ENCODE measurements at places on chromosomes 16 and 17.

DNA sequence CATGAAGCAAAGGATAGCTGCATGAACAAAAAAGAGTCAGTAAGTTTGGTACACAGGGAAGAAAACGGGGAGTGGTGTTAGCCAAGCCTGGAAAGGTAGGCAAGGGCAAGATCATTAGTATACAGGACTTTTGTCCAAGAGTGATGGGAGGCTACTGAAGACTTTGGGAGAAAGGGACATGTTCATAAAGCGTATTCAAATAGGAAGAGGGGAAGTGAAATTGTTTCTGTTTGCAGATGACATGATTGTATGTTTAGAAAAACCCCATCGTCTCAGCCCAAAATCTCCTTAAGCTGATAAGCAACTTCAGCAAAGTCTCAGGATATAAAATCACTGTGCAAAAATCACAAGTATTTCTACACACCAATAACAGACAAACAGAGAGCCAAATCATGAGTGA lies 19.4 kb downstream of the CDYL2 start:
- no peak for DNase-seq

DNA sequence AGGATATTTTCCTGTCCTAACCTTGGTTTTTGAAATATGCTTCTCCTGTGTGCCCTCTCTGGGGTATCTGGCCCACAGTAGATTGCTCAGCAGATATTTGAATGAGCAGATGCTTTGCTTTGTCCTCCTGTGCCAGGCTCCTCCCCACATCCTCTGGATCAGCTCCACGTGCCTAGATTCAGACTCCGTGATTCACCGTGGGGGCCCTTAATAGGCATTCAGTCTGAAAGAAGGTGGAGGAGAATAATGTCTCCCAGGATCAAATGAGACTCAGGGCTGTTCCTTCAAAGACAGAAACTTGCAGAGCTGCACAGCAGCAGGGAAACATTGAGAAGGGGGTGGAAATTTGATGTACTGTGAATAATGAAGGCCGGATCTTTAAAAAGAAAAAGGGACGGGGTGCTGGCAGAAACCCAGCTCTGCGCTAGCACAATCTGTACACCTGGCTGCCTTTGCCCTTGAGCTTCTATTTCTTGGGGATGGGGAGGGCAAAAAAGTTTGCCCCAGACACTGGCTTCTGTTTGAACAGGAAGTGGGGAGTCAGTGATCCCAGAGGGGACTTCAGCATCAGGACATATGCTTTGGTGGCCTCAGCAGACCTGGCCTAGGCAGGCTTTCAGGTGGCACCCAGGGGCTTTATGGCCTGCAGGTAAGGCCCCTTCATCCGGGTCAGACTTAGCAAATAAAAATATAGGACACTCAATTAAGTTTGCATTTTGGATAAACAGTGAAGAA lies 15.9 kb upstream of the SLC12A3 start:
- no peak for DNase-seq

DNA sequence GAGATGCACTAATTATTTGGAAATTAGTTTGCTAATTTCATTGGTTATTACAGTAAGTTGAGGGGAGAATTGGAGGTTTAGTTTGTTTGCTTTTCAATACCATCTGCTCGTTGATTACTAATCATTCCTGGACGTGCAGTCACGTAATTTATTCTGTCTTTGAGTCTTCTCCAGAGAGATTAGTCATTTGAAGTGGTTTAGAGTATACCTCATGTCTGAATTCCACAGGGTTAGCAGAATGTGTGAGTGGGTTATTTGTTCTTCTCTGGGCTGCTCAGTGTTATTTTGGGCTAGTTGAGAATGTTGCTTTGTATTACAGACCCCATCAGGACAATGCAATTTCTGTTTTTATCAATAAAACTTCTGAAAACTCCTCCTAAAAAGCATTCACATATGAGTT lies 265.0 kb downstream of the RBFOX1 start:
- no peak for DNase-seq

DNA sequence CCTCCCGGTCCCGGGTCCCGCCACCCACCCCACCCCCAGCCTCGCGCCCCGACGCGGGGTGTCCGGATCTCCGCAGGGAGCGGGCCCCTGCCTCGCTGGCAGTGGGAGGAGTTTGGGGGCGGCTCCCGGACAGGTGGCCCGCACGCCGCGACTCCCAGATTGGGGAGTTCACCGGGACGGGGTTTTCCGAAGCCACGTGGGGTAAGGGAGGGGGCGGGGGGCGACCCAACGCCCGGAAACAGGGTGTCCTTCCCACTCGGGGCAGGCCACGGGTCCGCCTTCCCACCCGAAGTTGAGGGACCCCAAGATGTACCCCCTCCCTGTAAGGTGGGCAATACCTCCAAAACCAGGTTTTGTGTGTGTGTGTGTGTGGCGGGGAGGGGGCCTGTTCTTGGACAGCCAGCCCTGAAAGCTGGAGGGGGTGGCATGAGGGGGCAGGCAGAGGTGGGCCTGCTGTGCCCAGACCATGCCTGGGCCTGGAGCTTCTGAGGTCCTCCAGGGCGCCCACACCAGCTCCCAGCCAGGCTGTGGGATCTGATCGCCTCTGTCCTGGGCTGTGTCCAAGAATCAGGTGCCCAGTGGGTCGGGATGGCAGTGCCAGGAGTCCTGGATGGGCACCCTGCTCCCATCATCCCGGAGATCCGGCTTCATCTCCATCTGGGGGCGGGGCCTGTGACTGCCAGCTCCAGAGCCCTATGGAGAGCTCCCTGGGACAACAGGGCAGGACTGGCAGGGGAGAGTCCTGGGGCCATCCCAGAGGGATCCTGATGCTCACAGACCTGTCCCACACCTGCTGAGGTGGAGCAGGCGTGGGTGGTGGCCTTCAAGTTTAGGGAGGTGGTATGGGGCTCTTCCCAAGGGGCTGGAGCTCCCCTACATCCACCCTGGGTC lies 767 bp downstream of the SYNGR2 start:
- no peak for DNase-seq

DNA sequence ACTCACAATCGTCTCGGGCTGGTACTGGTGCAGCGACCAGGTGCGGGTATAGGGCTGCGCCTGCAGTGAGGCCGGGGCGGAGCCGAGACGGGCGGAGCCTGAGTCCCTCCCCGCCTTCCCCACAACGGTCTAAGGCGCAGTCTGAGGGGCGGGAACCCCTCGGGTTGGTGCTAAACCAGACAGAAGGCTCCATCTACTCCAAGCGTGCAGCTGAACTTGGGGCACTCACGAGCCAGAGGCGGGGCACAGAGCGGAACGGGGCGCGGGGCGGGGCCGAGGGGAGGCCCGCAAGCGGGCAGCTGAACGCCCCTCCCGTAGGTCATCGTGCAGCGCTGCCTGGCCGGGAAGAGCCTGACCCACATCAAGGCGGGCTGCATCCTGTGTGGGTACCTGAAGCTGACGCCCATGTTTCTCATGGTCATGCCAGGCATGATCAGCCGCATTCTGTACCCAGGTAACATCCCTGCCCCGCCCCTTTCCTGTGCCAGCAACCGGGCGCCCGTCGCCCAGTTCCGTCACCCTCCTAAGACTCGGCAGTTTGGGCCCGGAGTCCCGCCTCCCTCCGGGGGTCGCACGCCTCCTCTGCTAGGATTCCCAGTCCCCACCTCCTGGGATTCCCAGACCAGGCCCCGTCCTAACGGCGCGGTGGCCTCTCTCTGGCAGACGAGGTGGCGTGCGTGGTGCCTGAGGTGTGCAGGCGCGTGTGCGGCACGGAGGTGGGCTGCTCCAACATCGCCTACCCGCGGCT lies 5.0 kb downstream of the SLC5A2 start:
- DNase-seq, result no peak

GRCh38 chr17:27657620-27658019 lies 26.6 kb downstream of the LGALS9 start:
- no peak for DNase-seq

- no peak for DNase-seq
Observed at GRCh38 chr17:39014044-39014794, 47.0 kb upstream of the FBXO47 start.

GRCh38 chr17:17872547-17873345 lies 36.0 kb upstream of the SREBF1 start:
- no peak for DNase-seq

GRCh38 chr16:77585379-77586251 lies 136.7 kb upstream of the NUDT7 start:
- no peak for DNase-seq

DNA sequence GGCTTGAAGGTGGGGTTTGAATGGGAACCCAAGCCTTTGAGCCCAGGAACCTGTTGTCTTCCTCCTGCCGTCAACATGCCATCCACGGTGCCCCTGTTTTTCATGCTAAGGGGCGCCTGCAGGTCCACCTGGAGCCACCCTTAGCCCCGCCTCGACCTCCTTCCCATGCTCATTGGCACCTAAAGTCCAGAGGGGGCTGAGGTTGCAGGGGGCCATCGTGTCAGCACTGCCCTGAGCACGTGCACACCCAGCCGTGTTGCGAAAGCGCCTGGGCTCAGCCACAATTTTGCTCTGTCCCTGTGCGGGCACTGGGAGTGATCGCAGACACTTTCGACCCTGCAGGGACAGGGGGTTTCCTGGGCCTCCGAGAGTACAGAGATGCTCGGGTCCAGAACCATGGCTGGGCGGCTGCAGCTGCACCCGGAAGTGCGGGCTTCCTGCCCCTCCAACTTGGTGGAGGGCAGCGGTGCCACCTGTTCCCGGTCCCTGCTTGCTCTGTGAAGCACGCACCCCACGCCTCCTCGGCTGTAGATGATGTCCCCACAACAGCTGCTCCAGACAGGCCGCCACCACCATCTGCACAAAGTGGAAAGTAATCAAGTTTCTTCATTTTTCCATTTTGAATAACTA lies 454.7 kb downstream of the CDH8 start:
- no peak for DNase-seq

DNA sequence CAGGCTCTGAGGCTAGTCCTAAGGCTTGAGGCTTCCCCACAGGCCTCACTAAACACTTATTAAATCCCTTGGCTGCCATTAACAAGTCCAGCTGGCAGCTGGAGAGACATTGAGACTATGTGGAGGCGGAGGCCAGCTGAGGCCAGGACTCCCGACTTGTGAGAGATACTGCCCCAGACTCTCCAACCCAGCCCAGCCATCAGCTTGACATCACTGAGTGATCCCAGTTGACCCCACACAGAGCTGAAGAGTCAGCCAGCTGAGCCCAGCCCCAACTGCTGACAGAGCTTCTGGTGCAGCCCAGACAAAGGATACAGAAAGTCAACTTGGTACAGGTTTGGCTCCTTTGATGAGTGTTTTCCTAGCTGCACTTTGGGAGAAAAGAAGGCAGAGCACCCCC lies 343.1 kb downstream of the C16orf95 start:
- no peak for DNase-seq

DNA sequence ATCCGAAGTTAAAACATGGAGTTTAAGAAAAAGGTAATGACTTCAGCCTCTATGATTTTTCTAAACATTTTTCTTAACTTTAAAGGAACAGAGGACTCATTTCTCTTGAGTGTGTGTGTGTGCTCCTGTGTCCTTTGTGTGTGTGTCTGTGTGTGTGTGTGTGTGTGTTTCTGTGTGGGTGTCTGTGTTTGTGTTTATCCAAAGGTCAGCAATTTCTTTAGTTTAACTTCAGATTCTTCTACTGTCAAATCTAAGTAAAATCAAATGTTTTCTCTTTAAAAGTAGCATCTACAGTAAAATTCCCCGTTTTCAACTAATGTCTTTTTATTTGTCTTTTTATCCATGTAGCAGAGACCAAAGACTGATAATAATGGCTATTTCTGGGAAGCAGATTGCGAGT lies 31.8 kb downstream of the HSBP1 start:
- no peak for DNase-seq

GRCh38 chr16:11583889-11584565 lies 2.7 kb downstream of the LITAF start:
- DNase-seq, result no peak

DNA sequence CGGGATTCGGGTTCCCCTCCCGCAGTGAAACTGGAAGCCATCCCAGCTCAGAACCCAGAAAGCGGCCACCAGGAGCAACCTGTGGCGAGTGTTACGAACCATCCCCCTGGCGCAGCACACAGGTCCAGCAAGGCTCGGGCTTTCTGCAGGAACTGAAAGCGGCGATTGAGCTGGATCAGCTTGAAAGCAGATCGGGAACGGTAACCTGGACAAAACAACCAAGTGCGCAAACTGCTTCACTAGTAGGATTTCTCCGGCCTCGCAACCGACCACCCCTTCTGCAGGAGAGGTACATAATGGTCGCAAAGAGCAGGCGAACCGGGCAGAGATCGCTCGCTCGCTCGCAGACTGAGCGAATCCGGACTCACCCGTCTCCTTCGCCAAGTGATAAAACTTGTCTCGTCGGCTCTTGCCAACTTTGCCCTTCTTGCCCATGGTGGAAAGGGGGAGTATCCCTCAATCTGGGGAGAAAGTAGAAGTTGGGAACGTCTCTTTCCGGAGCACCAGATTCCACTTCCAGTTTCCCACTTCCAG lies 696 bp upstream of the PSMC5 start:
- no peak for DNase-seq

DNA sequence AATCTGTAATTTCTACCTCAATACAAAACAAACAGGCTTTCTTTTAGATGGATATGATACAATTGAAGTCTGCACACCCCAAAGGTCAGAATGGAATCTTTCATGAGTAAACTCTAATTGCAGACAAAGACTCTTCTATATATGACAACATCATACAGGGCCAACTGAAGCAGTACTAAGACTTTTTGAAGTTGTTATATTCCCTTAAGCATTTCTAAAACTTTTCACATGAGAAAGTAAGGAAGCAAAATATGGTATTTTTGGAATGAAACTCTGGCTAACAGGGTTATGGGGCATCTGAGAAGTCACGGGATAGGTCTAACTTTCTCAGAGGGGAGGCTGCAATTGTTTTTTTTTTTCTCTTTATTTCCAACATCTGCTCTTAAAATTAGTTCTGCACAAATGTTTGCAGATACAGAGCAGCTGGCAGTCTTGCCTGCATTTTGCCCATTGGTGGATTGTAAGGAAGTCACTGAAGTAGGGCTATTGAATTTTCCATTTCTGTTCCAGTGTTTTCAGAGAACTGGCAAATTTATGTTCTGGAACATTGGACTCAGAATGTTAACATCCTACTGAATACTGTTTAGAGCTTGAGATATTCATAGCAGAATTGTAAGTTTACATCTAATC lies 59.1 kb downstream of the SSH2 start:
- no peak for DNase-seq

DNA sequence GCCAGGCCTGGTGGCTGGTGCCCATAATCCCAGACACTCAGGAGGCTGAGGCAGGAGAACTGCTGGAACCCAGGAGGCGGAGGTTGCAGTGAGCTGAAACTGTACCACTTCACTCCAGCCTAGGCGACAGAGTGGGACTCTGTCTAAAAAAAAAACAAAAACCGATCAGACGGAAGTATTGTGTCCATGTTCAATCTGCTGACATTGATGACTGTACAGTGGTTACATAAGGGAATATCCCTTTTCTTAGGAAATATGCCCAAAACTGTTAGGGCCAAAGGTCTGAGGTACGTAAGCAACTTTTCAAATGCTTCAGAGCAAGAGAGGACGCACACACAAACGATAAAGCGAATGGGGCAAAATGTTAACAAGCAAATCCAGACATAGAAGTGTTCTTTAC lies 69.8 kb upstream of the DNAH17 start:
- no peak for DNase-seq

Measured in NCI-H1417 treated with DMSO at 0.1 percent for 48 hours (cell line).